ENCODE measurements at places on chromosomes 1 and 21. TPM values are rescaled to one million over a fixed set of nuclear protein-coding genes. Genes with fewer than 3 reads are reported as not detected.

The ANP32E gene
- polyA plus RNA-seq = 39.1 TPM

The SLFNL1 gene
- 0.94 TPM for polyA plus RNA-seq

The S1PR1 gene
- 126 TPM for polyA plus RNA-seq

- no peak for DNase-seq
Observed at GRCh38 chr1:202268817-202269216, 72.9 kb downstream of the UBE2T start.

DNA sequence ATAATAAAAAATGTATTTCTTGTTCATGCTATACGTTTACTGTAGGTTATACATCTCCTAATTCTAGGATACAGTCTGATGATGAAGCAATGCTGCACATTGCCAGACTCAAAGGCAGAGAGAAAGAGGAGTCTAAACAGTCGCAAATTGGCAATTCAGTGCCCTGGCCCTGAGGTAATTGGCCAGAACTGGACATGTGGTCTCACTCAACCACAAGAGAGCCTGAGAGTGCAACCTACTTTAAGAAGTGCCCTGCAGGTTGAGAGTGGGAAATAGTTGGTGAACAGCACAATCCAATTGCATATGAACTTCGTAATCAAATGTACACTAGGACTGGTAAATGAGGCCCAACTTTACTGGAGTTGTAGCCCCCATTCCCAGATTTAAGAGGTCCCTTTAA is 5.0 kb upstream of the SLC35A3 start:
- no peak for DNase-seq

- no peak for DNase-seq
Observed at GRCh38 chr1:43577655-43578542, 47.2 kb downstream of the PTPRF start.
